ENCODE measurements at places on chromosomes 3 and 15. TPM values are rescaled to one million over a fixed set of nuclear protein-coding genes. Genes with fewer than 3 reads are reported as not detected.

FAM81A gene
- 0.07 TPM for total RNA-seq

CSTA gene
- not detected for total RNA-seq

MFGE8 gene
- 25.8 TPM for total RNA-seq

RNF111 gene
- 16.2 TPM for total RNA-seq

OTOL1 gene
- total RNA-seq = not detected

ARPC4 gene
- total RNA-seq = 389 TPM

NEK10 gene
- 5.6 TPM for total RNA-seq

SRGAP3 gene
- not detected for total RNA-seq

GATA2 gene
- 16.2 TPM for total RNA-seq

TMEM207 gene
- not detected for total RNA-seq

SOX2 gene
- not detected for total RNA-seq

KBTBD13 gene
- not detected for total RNA-seq

ALDH1A2 gene
- total RNA-seq = 4.0 TPM

SLC24A5 gene
- total RNA-seq = not detected

CDHR4 gene
- not detected for total RNA-seq

NANOGP8 gene
- total RNA-seq = not detected

DNAH12 gene
- total RNA-seq = 0.04 TPM

LMAN1L gene
- total RNA-seq = not detected

MINAR1 gene
- total RNA-seq = 0.92 TPM

CHRFAM7A gene
- 3.8 TPM for total RNA-seq

TMC3 gene
- total RNA-seq = not detected

NUP210 gene
- 1.1 TPM for total RNA-seq

DUOX1 gene
- not detected for total RNA-seq

SCAMP5 gene
- 3.5 TPM for total RNA-seq

ZNF662 gene
- 1.4 TPM for total RNA-seq

CHRM5 gene
- not detected for total RNA-seq

TSPAN3 gene
- total RNA-seq = 341 TPM

TRAIP gene
- 4.4 TPM for total RNA-seq

SNX1 gene
- 48.5 TPM for total RNA-seq

ATP2B2 gene
- total RNA-seq = not detected

MYH15 gene
- 0.26 TPM for total RNA-seq

IMPG2 gene
- 0.33 TPM for total RNA-seq

MST1R gene
- total RNA-seq = 1.0 TPM

SNX33 gene
- total RNA-seq = 8.5 TPM

DPPA2 gene
- not detected for total RNA-seq

TF gene
- 0.18 TPM for total RNA-seq

EIF4A2 gene
- 470 TPM for total RNA-seq

C3orf20 gene
- not detected for total RNA-seq

SAMD7 gene
- not detected for total RNA-seq

FEZF2 gene
- not detected for total RNA-seq

ARPP21 gene
- 0.07 TPM for total RNA-seq

FRMD4B gene
- total RNA-seq = 96.7 TPM

PIAS1 gene
- total RNA-seq = 8.1 TPM

ISL2 gene
- total RNA-seq = 0.26 TPM

GOLGA6L7 gene
- total RNA-seq = not detected

VEPH1 gene
- total RNA-seq = 261 TPM

HRG gene
- not detected for total RNA-seq

CD86 gene
- total RNA-seq = not detected

ALS2CL gene
- total RNA-seq = 5.7 TPM

UBE3A gene
- 70.2 TPM for total RNA-seq

TUSC2 gene
- 24.8 TPM for total RNA-seq

GASK1A gene
- total RNA-seq = under 0.01 TPM

GRK7 gene
- total RNA-seq = not detected

MKRN2 gene
- total RNA-seq = 35.9 TPM
